ENCODE measurements at places on chromosomes 11 and 22. TPM values are rescaled to one million over a fixed set of nuclear protein-coding genes. Genes with fewer than 3 reads are reported as not detected.

- DNase-seq, result no peak
Observed at GRCh38 chr11:66880496-66881450, 23.9 kb downstream of the LRFN4 start.

- DNase-seq, result no peak
Observed at GRCh38 chr22:22392131-22392530, 116.4 kb downstream of the ZNF280B start.

DNA sequence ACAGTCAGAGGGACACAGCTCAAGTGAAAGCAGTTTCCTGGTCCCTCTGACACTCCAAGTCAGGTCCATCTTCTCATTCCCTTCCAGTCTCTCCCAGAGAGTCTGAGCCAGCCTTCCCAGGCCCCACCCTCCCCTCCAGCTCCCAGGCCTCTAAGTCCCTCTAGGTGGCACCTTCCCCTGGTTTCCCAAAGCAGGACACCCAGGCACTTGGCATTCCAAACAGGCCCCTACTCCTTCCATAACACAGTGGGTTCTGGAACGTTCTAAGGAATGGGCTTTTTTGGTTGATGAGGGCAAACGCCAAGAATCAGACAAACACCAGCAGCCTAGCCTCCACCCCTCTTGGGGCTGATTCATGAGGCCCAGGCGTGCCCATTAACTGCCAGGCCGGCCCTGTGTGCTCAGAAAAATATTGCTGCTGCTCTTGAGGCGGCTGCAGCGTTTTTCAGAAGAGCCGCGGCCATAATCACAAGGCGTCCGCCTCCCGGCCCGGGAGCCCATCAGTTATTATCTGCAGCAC, 418.7 kb downstream of the SOX6 start:
- no peak for DNase-seq

The POU2AF3 gene
- total RNA-seq, result 2.8 TPM
